SK-MEL-5 (cell line): ENCODE measurements at places on chromosomes 7 and 10. TPM values are rescaled to one million over a fixed set of nuclear protein-coding genes. Genes with fewer than 3 reads are reported as not detected.

Gene HMX2
- not detected in 2 replicates for total RNA-seq

Gene VWDE
- total RNA-seq, result 0.16 and 0.32 TPM in 2 replicates

Gene SLC18A3
- 0.11 TPM in 1 of 2 replicates, not detected in the other for total RNA-seq

Gene SPOCK2
- total RNA-seq, result 0.05 and 0.24 TPM in 2 replicates

Gene ZNF37A
- total RNA-seq, result 3.8 and 6.0 TPM in 2 replicates

Gene PCGF5
- total RNA-seq, result 22.1 and 24.4 TPM in 2 replicates

Gene LSM8
- 183 and 184 TPM in 2 replicates for total RNA-seq

Gene ATRNL1
- total RNA-seq, result 41.9 and 43.6 TPM in 2 replicates
